Small intestine (tissue), 16 donors: ENCODE measurements at places on chromosomes 7 and 10. TPM values are rescaled to one million over a fixed set of nuclear protein-coding genes. Genes with fewer than 3 reads are reported as not detected.

DNA sequence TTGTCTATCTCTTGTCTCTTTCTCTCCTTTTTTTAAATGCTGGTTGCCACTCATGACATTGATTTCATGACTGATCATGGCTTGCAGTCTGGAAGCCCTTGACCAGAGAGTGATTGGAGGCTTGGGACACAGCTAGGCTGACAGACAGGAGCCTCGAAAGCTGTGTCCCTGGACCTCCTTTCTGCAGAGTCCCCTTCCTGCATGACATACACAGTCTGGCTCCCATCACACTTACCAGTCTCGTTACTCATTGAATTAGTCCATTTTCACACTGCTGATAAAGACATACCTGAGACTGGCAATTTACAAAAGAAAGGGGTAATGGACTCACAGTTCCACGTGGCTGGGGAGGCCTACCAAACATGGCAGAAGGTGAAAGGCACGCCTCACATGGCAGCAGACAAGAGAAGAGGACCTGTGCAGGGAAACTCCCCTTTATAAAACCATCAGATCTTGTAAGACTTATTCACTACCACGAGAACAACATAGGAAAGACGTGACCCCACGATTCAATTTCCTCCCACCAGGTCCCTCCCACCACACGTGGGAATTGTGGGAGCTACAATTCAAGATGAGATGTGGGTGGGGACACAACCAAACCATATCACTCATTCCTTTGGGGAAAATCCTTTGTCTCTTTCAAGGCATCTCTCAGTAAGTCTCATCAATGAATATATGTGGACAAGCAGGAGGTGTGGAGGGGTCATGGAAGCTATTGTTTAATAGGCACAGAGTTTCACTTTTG is 102.3 kb downstream of the TBXAS1 start:
- no peak overlapping the region for H3K4me3 ChIP-seq
- no peaks in the 10 kb centered on the region for H3K36me3 ChIP-seq
- no peak for DNase-seq
- no peaks in the 10 kb centered on the region for H3K4me1 ChIP-seq
- H3K27ac ChIP-seq = no peak overlapping the region
- H3K27me3 ChIP-seq = no peaks in the 10 kb centered on the region

The OR2A5 gene
- not detected for polyA plus RNA-seq

GRCh38 chr7:130371046-130371445 is 9.2 kb upstream of the CPA1 start:
- no peak for DNase-seq
- H3K27ac ChIP-seq = no peak overlapping the region
- H3K36me3 ChIP-seq = no peaks in the 10 kb centered on the region
- H3K4me3 ChIP-seq = no peak overlapping the region

The ADGRA1 gene
- 0.10 TPM for polyA plus RNA-seq

The CREB5 gene
- not detected for polyA plus RNA-seq

The CTAGE6 gene
- not detected for polyA plus RNA-seq

GRCh38 chr7:44186736-44187135 is 2.5 kb downstream of the GCK start:
- DNase-seq = no peak
- no peak overlapping the region for H3K27ac ChIP-seq
- H3K4me3 ChIP-seq = no peak overlapping the region
- H3K36me3 ChIP-seq = no peaks in the 10 kb centered on the region
- no peaks in the 10 kb centered on the region for H3K4me1 ChIP-seq

DNA sequence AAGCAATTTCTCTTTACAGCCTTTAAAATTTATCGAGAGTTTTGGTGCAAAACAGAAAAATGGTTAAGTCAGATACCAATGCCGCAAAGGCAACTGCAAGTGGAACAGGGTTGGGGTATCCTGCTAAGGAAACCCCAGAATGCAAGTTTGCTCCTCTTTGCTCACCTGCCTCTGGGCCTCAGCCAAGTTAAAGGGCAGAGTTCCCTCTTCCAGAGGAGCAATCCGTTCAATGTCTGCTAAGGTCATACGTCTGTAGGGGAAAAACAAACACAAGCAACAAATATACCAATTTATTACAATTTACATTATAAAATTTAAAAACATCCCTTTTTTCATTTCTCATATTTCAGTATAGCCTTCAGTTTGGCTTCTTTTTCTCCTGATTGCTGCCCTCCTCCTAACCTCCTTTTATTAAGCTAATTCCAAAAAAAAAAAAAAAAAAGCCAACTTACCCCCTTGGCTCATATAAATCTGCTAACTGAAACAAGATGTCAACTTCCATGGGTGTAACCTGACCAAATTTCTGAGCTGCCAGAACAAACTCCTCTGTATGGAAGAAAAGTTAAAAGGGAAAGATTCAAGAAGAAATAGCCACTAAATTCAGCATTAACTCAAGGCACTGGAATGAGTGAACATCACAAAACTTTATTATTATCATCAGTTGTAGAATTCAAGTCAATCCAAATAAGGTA is 132.6 kb downstream of the SLC25A13 start:
- peaks cover 3% of the 10 kb centered on the region for H3K36me3 ChIP-seq
- H3K4me3 ChIP-seq = no peak overlapping the region
- H3K27ac ChIP-seq = no peak overlapping the region

GRCh38 chr7:30562498-30562897 is 32.2 kb upstream of the GARS1 start:
- H3K27ac ChIP-seq = peak overlapping the region; percentile 0
- H3K4me3 ChIP-seq = no peak overlapping the region

DNA sequence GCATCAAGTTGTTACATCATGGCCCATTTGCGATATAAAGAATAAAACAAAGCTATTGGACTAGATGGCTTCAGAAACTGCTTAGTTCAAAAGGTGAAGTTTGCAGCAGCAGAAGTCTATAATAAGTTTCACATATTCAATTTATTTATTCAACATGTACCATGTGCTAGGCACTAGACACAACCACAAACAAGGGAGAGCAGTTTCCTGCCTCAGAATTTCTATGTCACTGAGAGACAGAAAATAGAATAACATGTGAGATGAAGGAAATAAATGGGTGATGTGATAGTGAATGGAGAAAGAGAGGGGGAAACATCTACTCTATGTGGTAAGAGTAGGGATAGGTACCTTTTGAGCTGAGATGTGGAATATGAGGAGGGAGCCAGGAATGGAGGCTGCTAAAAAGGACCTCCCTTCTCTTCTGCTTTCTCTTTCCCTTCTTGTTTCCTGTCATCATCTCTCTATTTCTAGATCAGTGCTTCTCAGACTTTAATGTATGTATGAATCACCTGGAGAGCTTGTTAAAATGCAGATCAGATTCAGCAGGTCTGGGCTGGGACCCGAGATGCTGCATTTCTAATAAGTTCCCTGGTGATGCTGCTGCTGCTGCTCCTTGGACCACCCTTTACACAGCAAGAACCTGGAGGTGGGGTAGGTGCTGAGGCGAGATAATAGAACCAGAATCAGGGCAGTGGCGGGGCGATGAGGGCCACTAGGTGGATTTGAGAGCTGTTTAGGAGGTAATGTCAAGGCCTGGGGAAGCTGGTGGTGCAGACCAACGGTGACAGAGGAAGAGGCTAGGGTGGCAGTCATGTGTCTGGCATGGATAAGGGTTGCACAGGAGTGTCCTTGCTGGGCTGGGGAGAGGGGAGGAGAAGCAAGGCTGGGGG is 13.7 kb upstream of the INMT start:
- no peaks in the 10 kb centered on the region for H3K36me3 ChIP-seq
- no peaks in the 10 kb centered on the region for H3K27me3 ChIP-seq
- no peak overlapping the region for H3K4me3 ChIP-seq

DNA sequence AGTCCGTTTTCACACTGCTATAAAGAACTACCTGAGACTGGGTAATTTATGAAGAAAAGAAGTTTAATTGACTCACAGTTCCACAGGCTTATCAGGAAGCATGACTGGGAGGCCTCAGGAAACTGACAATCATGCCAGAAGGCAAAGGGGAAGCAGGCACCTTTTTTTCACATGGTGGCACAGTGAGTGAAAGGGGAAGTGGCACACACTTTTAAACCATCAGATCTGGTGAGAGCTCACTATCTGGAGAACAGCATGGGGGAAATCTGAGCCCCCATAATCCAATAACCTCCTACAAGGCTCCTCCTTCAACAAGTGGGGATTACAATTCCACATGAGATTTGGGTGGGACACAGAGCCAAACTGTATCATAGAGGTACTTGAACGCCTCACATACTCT is 30.0 kb downstream of the AGR3 start:
- peak overlapping the region; percentile 31 for H3K27ac ChIP-seq
- H3K27me3 ChIP-seq = no peaks in the 10 kb centered on the region
- peaks cover 3% of the 10 kb centered on the region for H3K36me3 ChIP-seq
- H3K4me3 ChIP-seq = no peak overlapping the region

DNA sequence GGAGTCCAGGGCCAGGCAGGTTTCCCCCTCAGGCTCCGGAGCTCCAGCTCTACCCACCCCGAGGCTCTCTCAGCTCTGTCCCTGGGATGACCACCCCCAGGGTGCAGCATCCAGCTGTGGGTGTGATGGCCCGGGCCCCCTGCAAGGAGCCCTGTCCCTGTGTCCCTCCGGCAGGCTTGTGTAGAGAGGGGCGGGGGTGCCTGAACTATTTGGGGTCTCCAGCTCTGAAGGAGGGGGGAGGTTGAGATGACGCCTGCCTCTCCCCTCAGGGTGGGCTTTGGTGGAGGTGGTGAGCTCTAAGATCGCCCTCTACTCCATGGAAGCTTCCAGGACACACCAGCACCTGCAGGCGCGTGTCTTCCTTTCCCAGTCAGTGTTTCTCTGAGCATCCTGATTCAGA is 39.4 kb downstream of the ADRA2A start:
- H3K4me3 ChIP-seq = no peak overlapping the region
- H3K4me1 ChIP-seq = no peaks in the 10 kb centered on the region
- H3K27me3 ChIP-seq = no peaks in the 10 kb centered on the region
- no peak for DNase-seq
- no peak overlapping the region for H3K27ac ChIP-seq

DNA sequence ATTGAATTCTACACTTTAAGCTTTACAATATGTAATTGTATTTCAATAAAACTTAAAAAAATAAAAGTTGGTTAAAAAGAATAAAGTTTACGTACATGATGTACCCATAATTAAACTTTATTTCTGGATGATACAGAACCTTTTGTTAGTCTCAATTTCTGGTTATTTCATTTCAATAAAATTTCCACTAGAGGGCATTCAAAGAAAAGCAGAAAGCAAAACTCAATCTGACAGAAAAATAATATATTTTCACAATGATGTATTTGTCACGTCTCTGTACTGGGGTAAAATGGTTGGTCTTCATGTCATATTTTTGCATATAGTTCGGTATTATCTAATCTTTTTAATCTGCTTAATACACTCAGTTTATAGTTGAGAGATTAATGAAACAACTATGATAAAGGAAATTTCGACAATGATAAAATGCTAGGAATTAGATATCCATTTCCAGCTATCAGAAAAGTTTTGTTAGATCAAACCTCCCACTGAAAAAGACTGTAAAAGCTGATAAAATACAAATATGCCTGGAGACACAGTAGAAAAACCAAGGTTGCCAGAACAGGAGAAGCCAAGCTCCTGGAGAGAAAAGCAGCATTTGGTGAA is 27.4 kb downstream of the ASZ1 start:
- H3K36me3 ChIP-seq = no peaks in the 10 kb centered on the region
- no peaks in the 10 kb centered on the region for H3K27me3 ChIP-seq
- H3K27ac ChIP-seq = no peak overlapping the region
- no peak overlapping the region for H3K4me3 ChIP-seq

GRCh38 chr10:24383681-24384106 is 174.8 kb downstream of the KIAA1217 start:
- H3K36me3 ChIP-seq = no peaks in the 10 kb centered on the region
- no peak overlapping the region for H3K4me3 ChIP-seq
- peak; percentile 93 for DNase-seq

GRCh38 chr7:81150951-81151361 is 232.1 kb upstream of the SEMA3C start:
- H3K36me3 ChIP-seq = no peaks in the 10 kb centered on the region
- DNase-seq = no peak
- H3K27me3 ChIP-seq = no peaks in the 10 kb centered on the region
- H3K27ac ChIP-seq = no peak overlapping the region
- H3K4me1 ChIP-seq = peaks cover 3% of the 10 kb centered on the region
- no peak overlapping the region for H3K4me3 ChIP-seq

The CYP17A1 gene
- 13.4 TPM for polyA plus RNA-seq

The HPS6 gene
- 13.0 TPM for polyA plus RNA-seq

The DEPP1 gene
- 5.2 TPM for polyA plus RNA-seq

The ENO4 gene
- polyA plus RNA-seq = not detected

The LOXL4 gene
- polyA plus RNA-seq = 0.27 TPM

GRCh38 chr10:91573320-91573719 is 59.6 kb downstream of the PPP1R3C start:
- no peak for DNase-seq
- H3K4me1 ChIP-seq = no peaks in the 10 kb centered on the region

- H3K27me3 ChIP-seq = no peaks in the 10 kb centered on the region
- no peak overlapping the region for H3K27ac ChIP-seq
- no peak overlapping the region for H3K4me3 ChIP-seq
- no peaks in the 10 kb centered on the region for H3K4me1 ChIP-seq
Observed at GRCh38 chr7:85806321-85806720, 619.5 kb upstream of the SEMA3D start.

DNA sequence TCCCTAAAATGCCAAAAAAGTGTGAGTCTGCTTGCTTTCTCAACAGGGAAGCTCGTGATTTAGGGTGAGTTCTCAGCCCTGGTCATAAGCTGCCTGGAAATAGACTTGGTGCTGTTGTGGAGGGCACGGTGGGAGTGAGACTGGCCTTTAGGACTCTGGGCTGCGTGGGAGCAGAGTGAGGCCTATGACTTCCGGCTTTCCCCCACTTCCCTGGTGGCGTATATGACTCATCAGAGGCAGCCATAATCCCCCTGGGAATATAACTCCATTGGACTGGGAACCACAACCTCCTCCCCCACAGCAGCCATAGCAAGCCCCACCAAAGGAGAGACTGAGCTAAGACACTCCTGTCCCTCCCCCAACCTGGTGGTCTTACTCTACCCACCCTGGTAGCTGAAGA is 95.0 kb downstream of the PON1 start:
- no peak for DNase-seq
- no peak overlapping the region for H3K4me3 ChIP-seq
- no peak overlapping the region for H3K27ac ChIP-seq
- H3K27me3 ChIP-seq = no peaks in the 10 kb centered on the region
- H3K36me3 ChIP-seq = no peaks in the 10 kb centered on the region
- no peaks in the 10 kb centered on the region for H3K4me1 ChIP-seq

DNA sequence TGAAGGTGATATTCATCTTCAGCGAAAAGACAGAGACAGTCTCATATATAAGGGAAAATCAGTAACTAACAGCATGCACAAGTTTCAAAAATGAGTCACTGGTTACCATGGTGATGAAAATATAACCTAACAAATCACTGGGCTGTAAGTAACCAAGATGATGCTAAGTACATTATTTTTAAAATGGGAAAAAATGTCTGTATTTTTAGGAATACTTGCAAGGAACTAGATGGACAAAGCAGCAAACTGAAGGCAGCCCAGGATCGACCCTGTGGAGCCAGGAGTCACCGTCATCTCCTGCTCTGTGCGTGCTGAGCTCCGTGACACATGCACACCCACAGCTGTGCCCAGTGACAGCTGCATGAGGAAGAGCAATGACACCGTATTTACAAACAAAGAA is 137.3 kb downstream of the ELMO1 start:
- no peak for DNase-seq
- no peak overlapping the region for H3K4me3 ChIP-seq
- H3K36me3 ChIP-seq = no peaks in the 10 kb centered on the region
- no peak overlapping the region for H3K27ac ChIP-seq

GRCh38 chr7:37092548-37092947 is 356.1 kb downstream of the ELMO1 start:
- no peak for DNase-seq
- H3K4me3 ChIP-seq = no peak overlapping the region
- no peak overlapping the region for H3K27ac ChIP-seq

The GHRHR gene
- not detected for polyA plus RNA-seq
